ENCODE measurements at places on chromosomes 3 and 15.

GRCh38 chr3:33231756-33232465 is 13.3 kb upstream of the SUSD5 start:
- no peak for DNase-seq

GRCh38 chr15:63157891-63158431 is 684 bp upstream of the RPS27L start:
- no peak for DNase-seq

GRCh38 chr3:143443851-143444331 is 324.3 kb downstream of the CHST2 start:
- DNase-seq, result no peak

DNA sequence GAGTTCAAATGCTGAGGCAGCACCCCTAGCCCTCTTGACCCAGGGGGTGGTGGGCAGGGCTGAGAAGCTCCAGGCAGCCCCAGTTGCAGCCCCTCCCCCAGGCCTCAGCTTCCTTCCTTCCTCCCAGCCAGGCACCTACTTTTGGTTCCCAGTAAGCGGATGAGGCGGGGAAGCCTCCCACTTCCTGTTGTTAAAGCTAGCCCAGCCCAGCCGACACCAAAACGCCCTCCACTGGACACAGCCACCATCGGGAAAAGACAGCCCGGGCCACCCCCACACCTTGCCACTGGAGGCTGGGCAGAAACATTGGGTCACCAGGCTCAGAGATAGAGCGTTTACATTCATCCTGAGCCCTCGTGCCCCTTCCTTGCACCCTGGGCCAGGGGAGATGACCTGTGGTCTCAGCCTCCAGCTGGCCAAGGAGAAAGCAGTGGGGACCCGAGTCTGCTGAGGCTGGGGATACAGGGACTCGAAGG is 3.5 kb downstream of the DUSP7 start:
- no peak for DNase-seq

GRCh38 chr15:67144609-67145311 is 79.4 kb downstream of the SMAD3 start:
- no peak for DNase-seq

GRCh38 chr3:185824051-185825005 is 514 bp downstream of the IGF2BP2 start:
- no peak for DNase-seq

DNA sequence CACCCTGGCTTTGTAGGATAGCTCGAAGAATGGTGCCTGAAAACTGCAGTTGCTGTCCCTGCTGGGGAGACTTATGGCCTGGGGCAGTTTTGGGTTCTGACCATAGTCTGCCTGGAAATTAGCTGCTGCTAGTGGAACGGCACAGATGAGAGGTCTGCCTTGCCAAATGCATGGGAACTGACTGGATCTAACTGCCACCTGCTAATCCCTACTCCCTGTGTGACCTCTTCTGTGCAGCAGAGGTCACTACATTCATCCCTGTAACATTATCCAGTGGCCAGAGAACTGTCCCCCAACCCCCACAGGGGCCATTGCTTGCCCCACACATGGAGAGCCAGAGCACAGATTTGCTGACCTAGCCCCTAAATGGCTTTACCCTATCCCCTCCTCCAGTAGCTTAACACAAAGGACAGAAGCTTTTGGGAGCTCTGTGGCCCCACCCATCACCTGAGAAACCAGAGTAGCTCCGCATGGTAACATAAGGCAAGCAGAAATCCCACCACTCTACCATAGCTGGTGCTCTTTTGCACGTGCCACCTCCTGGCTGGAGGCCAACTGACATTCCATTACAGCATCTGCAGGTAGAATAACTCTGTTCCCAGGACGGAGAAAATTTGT is 840.0 kb downstream of the EPHA3 start:
- no peak for DNase-seq

GRCh38 chr15:91209726-91210125 is 109.7 kb downstream of the SV2B start:
- DNase-seq, result no peak

GRCh38 chr3:25433868-25434267 is 5.8 kb downstream of the RARB start:
- no peak for DNase-seq

- DNase-seq, result no peak
Observed at GRCh38 chr15:72375501-72375845, 341 bp downstream of the HEXA start.

- DNase-seq, result no peak
Observed at GRCh38 chr15:63405159-63405558, 23.5 kb upstream of the CA12 start.

DNA sequence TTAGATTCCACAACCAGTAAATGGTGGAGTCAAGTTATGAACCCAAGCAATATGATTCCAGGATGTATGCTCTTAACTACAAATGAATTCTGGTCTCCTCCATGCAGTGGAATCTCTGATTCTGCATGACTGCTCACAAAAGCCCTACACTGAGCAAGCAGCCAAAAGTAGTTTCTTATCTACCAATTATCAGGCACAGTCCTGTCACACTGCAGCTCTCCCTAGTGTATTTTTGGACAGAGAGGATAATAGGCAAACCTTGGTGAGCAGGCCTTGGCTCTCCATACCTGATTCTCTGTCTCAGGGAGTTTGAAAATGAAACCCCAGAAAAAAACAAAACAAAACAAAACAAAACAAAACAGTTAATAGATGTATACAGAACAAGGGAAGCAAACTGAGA is 3.5 kb upstream of the SSR3 start:
- DNase-seq, result no peak

DNA sequence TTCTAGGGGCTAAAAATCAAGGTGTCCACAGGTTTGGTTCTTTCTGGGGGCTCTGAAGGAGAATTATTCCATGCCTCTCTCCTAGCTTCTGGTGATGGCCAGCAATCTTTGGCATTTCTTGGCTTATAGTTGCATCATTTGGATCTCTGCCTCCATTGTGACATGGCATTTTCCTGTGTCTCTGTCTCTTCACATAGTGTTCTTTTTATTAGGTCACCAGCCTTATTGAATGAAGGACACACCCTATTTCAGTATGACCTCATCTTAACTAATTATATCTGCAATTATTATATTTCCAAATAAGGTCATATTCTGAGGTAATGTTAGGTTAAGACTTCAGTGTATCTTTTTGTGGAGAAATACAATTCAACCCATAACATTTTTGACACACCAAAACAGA is 3.2 kb upstream of the GBE1 start:
- no peak for DNase-seq

GRCh38 chr3:10777627-10778026 is 38.4 kb upstream of the SLC6A11 start:
- DNase-seq, result no peak

GRCh38 chr15:58666957-58667356 is 82.5 kb downstream of the ADAM10 start:
- no peak for DNase-seq

- no peak for DNase-seq
Observed at GRCh38 chr15:92645051-92645631, 10.4 kb downstream of the FAM174B start.

DNA sequence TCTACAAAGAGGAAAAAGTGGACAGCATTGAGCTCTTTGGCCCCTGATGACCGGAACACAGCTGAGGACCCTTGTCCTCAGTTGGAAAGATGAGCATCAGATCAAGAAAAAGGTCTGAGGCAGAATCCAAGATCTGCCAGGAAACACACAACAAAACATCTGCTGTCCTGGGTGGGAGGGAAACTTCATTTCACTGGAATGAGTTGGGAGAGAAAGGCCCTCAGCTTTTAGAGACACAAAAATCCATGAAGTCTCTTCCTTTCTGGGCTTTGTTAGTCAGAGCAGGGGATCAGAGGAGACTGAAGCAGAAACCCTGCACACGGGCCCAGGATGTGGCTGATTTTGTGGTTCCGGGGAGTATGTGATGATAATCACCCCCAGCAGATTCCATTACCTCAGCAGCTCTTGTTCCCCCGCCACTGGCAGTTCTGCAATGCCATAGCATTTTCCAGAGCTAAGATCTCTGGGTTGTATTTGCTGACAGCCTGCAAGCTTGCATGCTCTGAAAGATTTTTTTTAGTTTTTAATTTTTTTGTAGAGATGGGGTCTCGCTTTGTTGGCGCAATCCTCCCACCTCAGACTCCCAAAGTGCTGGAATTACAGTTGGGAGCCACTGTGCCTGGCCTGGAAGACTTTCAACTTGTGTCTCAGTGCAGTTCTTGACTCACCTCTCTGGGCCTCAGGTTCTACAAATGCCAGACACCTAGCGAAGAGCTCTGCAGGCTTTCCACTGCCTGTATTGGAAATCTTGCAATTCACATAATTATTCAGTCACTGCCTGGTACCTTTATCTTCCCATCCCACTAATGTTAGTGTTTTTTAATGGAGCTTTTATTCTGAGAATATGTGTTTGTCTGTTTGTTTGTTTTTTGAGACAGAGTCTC is 5.8 kb upstream of the TATDN2 start:
- no peak for DNase-seq

DNA sequence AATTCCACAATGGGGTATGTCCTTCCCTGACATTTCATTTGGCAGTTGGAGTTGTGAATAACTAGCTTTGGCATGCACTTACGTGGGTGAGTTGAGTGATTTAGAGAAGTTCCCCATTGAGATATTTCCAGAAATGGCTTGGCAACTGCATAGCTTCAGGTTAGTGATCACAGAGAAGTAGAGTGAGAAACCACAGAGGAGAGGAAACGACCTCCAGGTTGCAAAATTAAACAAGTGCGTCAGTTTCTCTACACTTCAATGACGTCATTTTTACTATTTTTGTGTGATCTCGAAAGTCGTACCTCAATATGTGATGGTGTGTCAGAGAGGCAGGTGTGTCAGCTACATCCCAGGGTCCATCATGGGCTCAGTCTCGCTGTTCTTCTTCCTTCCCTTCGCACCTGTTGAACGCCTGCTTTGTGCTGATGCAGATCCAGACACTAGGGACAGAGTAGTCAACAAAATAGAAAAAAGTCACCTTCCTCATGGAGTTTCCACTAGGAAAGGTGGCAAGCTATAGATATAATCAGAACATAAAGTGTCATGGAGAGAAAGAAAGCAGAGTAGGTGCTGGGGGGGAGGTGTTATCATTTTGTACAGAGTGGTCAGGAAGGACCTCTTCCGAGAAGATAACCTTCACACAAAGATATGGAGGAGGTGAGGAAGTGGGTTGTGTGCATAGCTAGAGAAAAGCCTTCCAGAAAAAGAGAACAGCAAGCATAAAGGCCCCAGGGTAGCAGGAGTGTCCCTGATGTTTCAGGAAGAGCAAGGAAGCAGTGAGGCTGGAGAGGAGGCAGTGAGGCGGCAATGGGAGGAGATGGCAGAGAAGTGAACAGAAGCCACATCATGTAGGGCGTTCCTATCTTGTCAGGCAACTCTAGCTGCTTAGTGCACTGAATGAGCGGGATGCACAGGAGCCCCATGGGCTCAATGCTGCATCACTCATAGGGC is 75.6 kb downstream of the MCTP2 start:
- no peak for DNase-seq

DNA sequence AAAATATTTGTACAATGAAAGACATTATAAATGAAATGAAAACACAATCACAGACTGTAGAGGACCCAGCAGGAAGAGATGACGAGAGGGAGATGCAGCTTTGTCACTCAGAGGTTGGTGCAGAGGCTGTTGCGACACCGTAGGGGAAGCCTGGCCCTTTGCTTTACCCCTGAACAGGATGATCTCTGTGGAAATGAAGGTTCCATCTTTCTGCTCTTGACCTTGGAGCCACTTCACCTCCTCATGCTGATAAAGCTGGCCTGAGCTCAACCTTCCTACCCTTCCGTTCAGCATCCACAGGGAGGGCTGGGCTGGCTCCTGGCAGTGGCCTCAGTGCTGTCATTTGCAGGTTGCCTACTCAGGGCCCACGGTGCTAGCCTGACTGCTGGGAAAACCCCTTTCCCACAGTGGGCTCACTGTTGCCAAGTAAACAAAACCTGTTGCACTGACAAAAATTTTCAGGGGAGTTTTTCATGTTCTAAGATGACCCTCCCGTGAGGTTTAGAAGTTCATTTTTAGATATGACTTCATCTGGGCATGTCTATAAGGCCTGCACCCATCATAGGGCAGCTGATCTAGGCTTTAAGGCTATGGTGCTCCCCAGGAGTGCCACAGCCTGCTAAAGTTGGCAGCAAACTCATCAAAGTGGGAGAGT is 3.0 kb upstream of the CD80 start:
- DNase-seq, result no peak

DNA sequence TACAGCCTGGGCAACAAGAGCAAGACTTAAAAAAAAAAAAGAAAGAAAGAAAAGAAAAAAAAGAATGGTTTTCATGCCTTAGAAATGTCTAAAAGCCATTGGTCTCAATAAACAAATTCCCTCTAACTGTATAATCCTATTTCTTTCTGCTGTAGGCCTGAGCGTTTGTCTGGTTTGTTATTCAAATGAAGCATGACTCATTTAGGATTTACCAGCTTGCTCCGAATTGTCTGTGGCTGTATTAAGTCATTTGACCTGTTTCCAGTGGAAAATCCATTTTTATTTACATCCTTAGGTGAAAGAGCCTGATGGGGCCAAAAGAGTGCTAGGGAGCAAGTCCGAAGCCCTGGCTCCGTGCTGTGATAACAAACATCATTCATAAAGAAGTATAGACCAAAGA is 73.8 kb downstream of the BDH1 start:
- no peak for DNase-seq

- no peak for DNase-seq
Observed at GRCh38 chr15:100941536-100941935, 22.4 kb downstream of the LRRK1 start.

DNA sequence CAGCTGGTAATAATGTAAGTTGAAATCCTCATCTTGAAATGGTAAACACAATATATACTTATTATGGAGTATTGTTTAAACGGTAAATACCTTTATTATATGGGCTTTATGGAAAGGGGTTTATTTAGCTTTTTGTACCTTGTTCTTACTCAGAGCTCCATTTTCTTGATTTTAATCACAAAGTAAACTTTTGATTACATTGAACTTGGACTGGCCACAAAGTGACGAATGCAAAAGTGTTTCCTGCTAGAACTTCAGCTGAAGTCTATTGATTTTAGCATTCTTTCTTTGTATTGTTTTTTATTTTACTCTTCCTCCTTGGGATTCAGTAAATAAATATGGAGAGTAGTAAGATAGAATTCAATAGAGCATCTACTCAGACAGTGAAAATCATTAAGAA is 19.8 kb upstream of the AADAC start:
- DNase-seq, result no peak

DNA sequence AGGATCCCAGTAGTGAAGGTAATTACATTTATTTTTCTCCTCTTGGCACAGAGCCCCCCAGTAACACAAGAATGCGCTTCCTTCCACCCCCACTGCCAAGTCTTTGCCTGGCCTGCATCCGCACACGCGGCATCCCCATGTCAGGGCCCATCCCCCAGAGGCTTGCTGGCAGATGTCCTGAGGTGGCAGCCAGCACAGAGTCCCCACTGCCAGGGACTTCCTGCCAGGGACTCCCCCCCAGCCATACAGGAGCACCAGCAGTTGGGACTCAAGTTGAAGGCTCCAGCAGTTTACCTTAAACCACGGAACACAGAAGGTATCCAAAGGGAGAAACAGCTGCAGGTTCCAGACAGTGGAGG is 41.0 kb downstream of the MEGF11 start:
- no peak for DNase-seq

Measured in NCI-H1436 (cell line).